ENCODE measurements at places on chromosomes 6 and 20.
A peak's percentile ranks its signal among the peaks of the same experiment; 100 is the strongest.

DNA sequence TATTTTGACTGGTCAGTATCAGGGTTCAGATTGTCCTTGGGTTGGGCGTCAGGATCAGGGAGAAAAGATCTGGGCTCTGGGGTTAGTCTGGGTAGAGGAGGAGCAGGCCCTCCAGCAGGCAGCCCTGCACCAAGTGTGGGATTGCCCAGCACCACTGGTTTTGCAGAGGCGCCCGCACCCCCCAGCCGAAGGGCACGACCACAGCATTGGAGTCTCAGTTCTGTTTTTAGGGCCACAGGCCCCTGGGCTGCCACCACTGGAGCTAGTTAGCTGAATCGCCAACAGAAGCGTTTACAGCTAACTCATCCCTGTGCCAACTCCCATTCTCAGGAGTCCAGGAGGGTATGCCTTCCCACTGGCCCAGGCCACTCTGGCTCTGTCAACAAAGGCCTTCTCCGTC is 84.2 kb downstream of the TCP11 start:
- DNase-seq: no peak

DNA sequence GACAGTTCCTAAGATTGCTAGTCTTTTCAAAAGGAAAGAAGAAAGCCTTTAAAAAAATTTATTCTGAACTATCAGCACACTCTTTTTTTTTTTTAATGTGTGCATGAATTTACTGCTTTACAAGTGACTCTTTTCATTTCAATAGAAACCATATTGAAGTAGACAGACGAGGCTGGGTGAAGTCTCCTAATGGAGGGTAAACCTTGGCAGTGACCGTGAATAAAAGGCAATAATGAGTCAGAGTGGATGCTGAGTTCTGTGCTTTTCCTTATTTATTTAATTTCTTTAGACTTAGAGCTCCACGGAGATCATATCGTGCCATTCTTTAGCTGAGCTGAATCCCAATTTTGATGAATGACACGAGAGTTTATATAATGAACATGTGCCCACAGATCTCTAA is 196.9 kb downstream of the PRL start:
- DNase-seq: no peak

- DNase-seq: no peak
Observed at GRCh38 chr6:38476888-38477287, 162.8 kb downstream of the BTBD9 start.

DNA sequence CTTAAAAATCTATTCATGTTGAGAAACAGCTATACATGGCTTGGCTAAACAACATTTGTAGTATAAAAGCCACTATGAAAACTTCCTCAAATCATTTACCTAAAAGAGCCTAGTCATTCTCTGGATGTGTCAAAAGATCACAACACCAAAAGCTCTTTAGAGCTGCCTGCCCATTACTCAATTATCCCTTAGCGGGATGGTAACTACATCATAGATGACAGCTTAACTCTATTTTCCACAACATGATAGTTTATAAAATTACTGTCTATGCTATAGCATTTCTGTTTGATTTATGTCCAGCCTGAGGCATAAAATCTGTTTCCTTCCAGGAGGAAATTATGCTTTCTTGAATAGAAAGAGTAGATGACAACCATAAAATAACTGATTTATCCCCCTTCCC is 777.6 kb upstream of the HS3ST5 start:
- no peak for DNase-seq

DNA sequence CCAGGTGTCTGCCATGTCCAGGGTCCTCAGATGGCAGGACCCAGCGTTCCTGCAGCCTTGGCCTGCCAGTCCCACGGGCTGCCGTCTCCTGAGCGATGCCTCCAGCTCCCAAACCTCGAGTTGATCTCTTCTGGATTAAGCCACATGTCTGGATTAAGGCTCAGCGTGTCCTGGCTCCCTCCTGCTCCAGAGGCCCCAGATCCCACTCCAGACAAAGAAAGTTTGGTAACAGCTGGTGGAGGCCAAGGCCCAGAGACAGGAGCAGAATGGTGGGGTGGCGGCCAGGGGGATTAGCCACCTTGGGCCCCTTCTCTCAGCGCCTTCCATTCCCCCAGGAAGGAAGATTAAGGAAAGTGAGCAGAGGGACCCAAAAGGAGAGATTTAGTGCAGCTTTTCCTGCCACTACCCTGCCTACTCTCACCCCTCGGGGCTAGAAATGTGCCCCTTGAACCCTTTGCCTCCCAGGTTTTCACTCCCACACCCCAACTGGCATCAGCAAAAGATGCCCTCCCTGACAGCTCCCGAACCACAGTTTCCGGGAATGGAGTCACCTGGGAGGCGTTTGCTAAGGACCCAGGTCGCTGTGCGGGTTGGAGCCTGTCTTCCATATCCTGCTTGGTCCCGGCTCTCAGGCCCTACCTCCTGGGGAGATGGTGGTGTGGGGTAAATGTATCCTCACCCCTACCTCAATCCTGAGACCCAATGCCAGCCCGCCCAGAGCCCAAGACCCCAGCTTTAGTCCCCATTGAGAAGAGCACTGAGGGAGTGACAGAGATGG is 6.9 kb downstream of the SPDEF start:
- DNase-seq: no peak

DNA sequence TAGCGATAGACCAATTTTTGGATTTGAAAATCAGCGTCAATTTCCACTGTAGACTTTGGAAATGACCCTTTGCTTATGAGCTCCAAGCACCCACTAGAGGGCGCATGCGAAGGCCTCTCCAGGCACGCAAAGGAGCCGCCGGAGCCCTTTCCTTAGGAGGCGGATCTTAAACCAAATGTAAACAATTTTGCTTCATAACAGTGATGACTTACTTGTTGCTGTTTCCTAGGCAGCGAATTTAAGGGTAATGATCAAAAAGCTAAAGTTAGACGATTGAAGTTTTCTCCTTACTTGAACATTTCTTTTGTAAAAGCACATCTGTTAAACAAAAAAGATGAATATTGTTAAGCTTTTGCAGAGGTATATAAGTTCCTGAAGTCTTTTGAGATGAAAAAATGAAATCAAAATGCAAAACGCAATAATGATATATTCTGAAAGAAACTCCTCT is 29.2 kb upstream of the EXOC2 start:
- peak; percentile 88 for DNase-seq

Data from T47D (cell line).